ENCODE measurements at places on chromosomes 6 and 20.

GRCh38 chr6:136643850-136644596, 93.8 kb upstream of the MAP7 start:
- peak; percentile 79 for DNase-seq

DNA sequence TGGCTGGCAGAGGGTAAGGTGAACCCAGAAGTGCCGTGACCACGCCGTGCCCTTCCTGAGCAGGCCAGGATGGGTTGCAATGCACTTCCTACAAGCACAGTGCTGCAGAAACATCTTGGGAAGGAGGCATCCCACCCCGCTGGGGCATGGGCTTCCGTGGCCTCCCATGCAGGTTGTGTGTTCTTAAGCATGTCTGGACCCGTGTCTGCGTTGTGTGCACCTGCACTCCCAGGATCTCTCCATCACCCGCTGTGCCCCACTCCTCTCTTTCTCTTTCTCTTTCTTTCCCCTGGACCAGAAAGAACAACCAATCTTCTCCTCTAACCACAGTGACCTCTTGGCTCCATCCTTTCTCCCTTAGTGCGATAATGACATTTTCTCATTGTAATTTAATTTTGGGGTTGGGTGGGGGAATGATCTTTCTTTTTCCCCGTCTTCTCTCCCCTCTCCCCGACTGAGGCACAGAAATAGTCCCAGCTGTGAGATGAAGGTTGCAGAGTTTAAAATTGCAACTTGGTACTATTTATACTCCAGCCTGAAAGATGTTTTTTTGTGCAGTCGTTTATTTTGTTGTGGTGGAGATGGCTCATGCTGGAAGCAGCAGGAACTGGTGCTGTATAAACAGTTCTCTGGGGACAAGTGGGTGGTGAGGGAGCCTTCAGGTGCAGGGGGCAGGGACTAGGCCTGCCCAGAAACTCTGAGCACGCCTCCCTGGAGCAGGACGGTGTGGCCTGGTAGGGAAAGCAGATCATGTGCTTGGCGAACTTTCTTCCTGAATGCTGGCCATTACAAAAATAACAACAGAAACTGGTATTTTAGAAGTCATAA, 20.5 kb downstream of the BCAS4 start:
- DNase-seq, result no peak

GRCh38 chr6:43444036-43444435, 11.3 kb downstream of the DLK2 start:
- no peak for DNase-seq

- DNase-seq, result no peak
Measured at GRCh38 chr6:88402909-88403308, 236.8 kb upstream of the CNR1 start.

DNA sequence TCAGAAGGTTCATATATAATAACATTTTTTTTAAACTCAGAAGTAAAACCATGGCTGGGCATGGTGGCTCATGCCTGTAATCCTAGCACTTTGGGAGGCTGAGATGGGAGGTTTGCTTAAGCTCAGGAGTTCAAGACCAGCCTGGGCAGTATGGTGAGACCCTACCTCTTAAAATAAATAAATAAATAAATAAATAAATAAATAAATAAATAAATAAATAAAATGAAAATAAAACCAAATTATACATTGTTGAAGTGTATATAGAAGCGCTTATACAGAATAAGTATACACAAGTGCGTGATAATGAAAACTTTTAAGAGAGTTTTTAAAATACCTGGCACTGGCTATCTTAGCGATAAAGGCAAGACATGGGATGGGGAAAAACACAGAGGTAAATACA, 71.6 kb downstream of the OR2B2 start:
- no peak for DNase-seq

DNA sequence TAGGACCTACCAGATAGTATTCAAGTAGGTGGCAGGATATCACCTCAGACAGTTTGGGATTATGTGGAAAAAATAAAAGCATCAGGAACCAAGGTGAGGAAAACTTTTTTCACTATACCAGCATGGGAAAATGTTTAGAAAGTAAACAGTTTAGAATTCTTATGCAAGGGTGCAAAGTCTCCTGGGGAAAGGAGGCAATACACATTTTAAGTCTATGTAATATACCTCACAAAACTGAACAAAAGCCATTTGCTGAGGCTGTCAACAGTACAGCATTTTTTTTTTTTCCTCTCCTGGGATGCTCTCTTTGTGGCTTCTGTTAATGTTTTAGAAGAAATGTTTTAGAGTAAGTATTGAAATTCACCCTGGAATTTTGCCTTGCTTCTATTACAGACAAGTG, 73.5 kb downstream of the PHF3 start:
- DNase-seq, result no peak

DNA sequence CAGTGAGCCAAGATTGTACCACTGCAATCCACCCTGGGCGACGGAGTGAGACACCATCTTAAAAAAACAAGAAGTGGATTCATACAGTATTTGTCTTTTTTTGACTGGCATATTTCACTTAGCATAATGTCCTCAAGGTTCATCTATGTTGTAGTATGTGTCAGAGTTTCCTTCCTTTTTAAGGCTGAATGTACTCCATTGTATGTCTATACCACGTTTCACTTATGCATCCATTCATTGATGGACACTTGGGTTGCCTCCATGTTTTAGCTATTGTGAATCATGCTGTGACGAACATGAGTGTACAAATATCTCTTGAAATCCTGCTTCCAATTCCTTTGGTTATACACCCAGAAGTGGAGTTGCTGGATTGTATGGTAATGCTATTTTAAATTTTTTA, 28.9 kb upstream of the FAM83D start:
- DNase-seq, result no peak

GRCh38 chr6:44854712-44855443, 467.4 kb downstream of the CDC5L start:
- DNase-seq, result no peak

- DNase-seq, result no peak
Measured at GRCh38 chr20:47850146-47850545, 64.9 kb upstream of the SULF2 start.

- no peak for DNase-seq
Measured at GRCh38 chr6:142914937-142915697, 29.9 kb downstream of the HIVEP2 start.

DNA sequence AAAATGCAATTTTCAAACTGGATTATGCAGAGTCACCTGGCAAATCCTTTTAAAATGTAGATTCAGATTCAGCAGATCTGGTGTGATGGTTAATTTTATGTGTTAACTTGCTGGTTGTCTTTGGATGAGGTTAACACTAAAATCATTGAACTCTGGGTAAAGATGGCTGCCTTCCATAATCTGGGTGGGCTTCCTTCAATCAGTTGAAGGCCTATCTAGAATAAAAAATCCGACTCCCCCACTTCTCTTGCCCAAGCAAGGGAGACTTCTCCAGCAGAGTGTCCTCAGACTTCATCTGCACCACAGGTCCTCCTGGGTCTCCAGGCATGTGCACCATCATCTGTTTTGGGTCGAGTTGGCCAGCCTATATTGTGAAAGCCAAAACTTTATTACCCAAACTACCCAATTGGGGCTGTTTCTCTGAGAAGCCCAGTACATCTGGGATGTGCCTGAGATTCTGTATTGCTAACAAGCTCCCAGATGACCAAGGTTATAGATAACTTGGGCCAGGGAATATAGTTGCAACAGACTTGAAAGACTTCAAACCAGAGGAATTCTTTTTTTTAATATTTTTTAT, 1.6 kb upstream of the SLC17A5 start:
- DNase-seq, result no peak

GRCh38 chr20:31991339-31991705, 18.9 kb upstream of the CCM2L start:
- no peak for DNase-seq

- DNase-seq, result no peak
Measured at GRCh38 chr6:43995137-43995536, 132.1 kb downstream of the MRPL14 start.

DNA sequence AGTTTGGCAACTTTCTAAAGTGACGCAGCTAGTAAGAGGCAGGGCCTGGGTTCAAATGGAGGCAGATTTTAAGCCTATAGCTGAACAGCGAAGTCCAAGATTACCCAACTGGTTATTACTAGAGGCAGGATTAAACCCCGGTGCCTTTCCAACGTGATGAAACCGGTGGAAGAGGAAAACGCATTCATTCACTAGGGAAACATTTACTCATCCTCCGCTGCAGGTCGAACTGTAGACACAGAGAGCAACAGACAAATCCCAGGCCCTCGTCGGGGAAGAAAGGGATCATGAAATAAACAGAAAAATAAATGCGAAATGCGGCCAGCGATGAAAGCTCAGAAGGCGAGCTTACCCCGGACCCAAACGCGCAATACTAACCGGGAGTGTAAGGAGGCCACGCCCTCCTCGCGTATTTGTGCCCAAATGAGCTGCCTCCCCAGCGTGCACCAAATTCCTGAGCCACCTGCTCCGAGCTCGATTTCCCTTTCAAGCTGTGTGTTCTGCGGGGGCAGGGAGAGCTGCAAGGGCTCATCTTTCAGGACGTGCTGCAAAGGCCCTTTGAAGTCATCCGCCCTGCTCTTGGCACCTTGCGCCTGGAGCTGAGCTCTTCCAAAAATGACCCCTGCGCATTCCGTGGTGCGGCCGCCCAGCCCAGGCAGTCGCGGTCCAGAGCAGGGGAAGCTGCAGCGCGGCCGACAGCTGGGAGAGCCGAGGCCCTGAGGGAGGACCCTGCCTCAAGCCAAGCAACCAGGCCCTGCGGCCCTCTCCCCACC, 46.9 kb downstream of the PDYN start:
- DNase-seq, result no peak

DNA sequence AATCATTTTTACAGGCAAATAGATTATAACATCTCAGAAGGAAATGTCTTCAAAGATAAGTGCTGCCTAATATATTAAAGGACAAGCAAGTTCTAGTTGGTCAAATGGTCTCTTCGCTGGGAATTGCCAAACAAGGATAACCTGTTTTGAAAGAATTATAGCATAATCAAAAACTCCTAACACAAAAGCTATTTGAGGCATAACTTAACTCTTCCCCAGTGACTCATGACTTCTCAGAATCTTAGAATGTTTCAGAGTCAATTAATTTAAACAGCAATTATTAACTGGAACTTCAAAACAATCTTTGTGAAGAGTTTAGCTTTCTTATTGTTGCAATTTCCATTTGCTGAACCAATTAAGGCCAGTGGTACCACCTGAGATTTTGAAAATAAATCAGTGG, 126.6 kb downstream of the MTFR2 start:
- no peak for DNase-seq

DNA sequence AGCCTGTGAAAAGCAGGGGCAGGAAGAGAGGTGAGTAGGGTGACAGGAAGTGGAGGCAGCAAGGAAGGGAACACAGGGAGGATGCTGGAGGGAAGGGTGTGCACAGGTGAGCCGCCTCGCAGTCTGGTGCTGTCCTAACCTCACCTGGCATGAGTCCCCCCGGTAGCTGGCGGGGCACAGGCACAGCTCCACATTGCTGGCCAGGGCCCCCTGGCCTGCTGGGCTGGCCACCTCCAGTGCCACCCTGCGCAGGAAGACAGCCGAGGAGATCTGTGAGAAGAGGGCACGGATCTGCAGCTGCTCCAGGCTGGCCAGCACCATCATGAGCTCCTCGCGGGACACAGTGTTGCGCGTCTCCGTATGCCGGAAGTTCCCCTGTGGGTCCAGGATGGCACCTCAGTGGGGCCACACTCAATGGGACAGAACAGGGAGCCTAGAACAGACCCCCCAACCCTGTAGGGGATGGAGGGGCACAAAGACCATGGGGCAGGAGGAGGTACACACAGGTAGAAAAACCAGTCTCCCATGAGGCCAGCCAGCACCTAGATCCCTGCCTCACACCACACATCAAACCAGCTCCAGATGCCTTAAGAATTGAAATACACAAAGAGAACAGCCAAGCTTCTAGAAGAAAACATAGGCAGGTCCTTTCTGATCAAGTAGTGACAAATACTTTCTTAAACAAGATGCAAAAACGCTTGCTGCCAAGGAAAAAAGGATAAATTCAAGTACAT, 22.5 kb downstream of the ADRM1 start:
- DNase-seq, result no peak

GRCh38 chr20:39800111-39800510, 838.0 kb downstream of the DHX35 start:
- no peak for DNase-seq

GRCh38 chr6:33692760-33693158, 18.7 kb downstream of the UQCC2 start:
- DNase-seq, result peak; percentile 18

DNA sequence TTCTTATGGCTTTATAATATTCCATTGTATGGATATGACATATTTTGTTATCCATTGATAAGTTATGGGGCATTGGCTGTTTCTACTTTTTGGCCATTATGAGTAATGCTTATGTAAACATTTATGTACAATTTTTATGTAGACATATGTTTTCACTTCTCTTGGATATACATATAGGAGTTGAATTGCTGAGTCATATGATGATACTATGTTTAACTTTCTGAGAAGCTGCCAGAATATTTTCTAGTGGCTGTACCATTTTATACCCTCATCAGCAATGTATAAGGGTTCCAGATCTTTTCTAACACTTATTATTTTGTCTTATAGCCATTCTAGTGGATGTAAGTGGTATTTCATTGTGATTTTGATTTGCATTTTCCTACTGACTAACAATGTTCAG, 23.1 kb downstream of the OTOR start:
- DNase-seq, result no peak

GRCh38 chr6:45163952-45164766, 164.0 kb upstream of the RUNX2 start:
- DNase-seq, result no peak

DNA sequence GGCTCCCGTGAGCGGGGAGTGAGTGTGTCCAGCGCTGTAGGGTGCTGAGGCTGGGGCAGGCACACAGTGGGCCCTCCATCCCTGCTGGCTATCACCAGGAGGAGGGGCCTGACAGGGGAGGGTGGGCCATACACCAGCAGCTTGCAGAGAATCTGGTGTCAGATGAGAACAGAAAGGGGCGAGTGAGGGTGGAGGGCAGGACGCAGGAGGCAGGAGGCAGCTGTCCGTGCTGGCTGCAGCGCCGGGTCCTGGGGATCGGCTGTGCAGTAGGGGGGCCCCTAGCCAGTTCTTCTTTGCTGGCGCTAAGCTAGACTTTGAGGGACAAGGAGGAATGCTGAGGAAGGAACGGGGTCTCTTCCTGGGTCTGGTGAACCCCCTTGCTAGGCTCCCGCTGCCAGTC, 1.6 kb upstream of the CABLES2 start:
- DNase-seq, result no peak

- no peak for DNase-seq
Measured at GRCh38 chr20:44496976-44497375, 21.3 kb downstream of the TTPAL start.

GRCh38 chr6:26270486-26270861, 94.5 kb upstream of the BTN3A2 start:
- DNase-seq, result no peak

- DNase-seq, result no peak
Measured at GRCh38 chr6:142416179-142416578, 114.4 kb downstream of the ADGRG6 start.

DNA sequence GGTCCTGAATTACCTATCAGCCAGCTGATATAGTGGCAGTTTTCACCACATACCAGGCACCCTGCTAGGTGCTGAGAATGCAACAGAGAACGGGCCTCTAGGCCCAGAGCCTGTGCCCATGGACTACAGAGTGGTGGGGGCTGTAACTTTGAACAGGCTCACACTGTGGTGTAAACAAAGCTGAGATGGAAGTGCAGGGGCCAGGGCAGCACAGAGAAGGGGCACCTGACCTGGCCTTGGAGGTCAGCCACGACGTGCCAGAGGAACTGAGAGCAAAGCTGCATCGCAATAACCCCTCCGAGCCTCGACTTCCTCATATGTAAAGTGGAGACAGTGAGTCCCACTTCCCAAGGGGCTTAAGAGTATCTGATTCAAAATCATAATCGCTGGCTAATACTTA, 105.8 kb downstream of the MAFB start:
- DNase-seq, result no peak

- DNase-seq, result no peak
Measured at GRCh38 chr6:164097551-164098398, 683.3 kb downstream of the QKI start.

Measured in activated T-cell treated with anti-CD3 and anti-CD28 coated beads for 4 hours (primary cell).